ENCODE measurements at places on chromosomes 11 and 22.

DNA sequence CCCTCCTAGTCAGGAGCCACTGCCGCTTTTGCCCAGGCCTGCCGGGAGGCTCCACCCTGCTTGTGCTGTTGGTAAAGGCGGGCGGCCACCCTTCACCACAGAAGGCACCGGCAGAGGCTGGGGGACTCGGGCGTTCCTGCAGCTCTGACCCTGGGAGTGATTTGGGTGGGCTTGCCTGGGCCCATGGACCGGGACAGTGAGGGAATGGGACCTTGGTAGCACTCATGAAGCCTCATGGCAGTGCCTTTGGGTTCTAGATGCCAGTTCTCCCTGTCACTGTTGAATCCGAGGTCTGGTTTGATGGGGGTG, 4.4 kb downstream of the TPCN2 start:
- no peak overlapping the region for H3K27ac ChIP-seq
- H3K4me1 ChIP-seq, result no peaks in the 10 kb centered on the region
- no peak overlapping the region for H3K4me3 ChIP-seq
- H3K36me3 ChIP-seq, result peaks cover 7% of the 10 kb centered on the region

DNA sequence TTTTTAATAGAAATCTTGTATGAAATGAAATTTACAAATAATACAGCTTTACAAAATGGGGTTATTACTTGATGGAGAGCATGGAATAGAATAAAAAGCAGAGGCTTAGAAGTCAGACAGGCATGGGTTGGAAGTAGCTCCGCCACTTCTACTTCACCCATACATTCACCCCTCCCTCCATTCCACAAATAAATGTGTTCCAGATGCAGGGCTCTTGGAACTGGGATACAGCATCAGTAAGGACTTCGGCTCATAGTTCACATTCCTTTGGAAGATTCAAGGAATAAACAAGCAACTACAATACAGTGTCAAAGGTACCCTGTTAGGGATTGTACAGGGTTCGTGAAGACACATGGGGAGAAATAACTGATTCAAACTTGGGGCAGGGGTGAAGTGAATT, 156.8 kb downstream of the WNT11 start:
- H3K4me1 ChIP-seq, result no peaks in the 10 kb centered on the region
- no peaks in the 10 kb centered on the region for H3K36me3 ChIP-seq
- H3K27ac ChIP-seq, result no peak overlapping the region

DNA sequence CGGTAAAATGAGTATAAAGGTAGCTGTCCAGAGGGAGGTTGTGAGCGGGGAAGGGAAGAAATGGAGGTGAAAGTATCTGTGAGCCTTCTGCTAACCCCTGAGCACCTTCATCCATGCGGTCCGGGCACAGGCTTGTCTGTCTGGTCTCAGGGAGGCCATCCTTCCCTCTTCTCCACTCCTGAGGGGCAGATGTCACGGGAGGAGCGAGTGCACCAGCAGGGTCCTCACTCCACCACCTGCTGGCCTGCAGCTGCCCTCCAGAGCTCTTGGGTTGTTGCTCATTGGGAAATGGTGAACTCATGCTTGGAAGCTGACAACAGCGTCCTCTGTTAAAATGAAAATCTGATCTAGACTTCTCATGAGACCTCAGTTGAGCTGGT, 33.8 kb upstream of the WNT11 start:
- H3K27me3 ChIP-seq, result no peaks in the 10 kb centered on the region
- H3K36me3 ChIP-seq, result no peaks in the 10 kb centered on the region
- H3K27ac ChIP-seq, result no peak overlapping the region
- H3K4me1 ChIP-seq, result no peaks in the 10 kb centered on the region

DNA sequence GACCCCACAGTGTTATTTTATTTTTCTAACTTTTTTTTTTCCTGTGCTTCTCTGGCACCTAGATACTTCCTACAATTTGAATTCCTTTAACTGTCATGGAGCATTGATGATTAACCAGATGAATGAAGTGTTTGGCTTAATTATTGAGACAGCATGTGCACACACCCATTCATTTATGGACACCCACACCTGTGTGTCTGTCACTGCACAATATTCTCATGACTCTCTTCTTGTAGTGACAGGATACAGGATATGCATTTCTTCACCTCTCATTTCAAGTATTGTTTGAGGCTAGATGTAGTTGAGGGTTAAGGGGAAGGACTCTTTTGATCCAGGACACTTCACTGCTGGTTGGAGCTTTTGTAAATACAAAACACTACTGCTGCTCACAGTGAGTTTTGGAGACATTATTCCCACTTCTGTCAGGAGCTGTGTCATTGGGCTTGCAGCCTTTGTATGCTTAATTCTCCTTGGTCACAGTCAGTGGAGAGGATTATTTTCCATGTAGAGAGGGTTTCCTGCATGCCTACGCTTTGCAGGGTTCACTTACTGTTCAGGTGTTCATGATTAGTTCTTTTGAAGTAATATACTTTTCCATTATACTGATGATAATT, 33.5 kb downstream of the SPECC1L start:
- H3K4me1 ChIP-seq, result no peaks in the 10 kb centered on the region
- no peak overlapping the region for H3K4me3 ChIP-seq
- H3K36me3 ChIP-seq, result peaks cover 2% of the 10 kb centered on the region
- no peak for DNase-seq
- no peak overlapping the region for H3K27ac ChIP-seq
- no peaks in the 10 kb centered on the region for H3K27me3 ChIP-seq

- no peak for DNase-seq
- H3K27ac ChIP-seq, result no peak overlapping the region
- H3K4me3 ChIP-seq, result no peak overlapping the region
- H3K36me3 ChIP-seq, result no peaks in the 10 kb centered on the region
- H3K27me3 ChIP-seq, result no peaks in the 10 kb centered on the region
Measured at GRCh38 chr11:92297567-92298553, 73.2 kb downstream of the FAT3 start.

- no peak overlapping the region for H3K4me3 ChIP-seq
- no peak overlapping the region for H3K27ac ChIP-seq
- no peaks in the 10 kb centered on the region for H3K27me3 ChIP-seq
- no peak for DNase-seq
Measured at GRCh38 chr11:40062616-40063015, 1396.8 kb downstream of the LRRC4C start.

DNA sequence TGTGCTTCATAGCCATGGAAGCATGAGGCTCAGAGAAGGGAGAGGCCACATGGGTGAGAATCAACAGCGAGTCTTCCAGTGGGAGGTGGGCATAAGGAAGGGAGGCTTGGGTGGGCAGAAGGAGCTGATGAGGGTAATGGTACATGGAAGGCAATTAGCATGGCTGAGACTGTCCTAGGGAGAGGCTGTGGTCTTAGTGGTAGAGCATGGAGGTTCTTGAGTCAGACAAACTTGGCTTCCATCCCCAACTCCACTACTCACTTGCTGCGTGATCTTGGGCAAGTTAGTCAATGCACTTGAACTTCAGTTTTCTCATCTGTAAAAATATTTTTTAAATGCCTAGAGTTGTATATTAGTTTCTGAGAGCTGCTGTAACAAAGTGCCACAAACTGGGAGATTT, 227.2 kb upstream of the E2F8 start:
- H3K4me1 ChIP-seq, result no peaks in the 10 kb centered on the region
- no peak overlapping the region for H3K4me3 ChIP-seq
- no peak for DNase-seq
- H3K27me3 ChIP-seq, result no peaks in the 10 kb centered on the region
- H3K36me3 ChIP-seq, result no peaks in the 10 kb centered on the region

GRCh38 chr11:112538534-112539280, 278.0 kb upstream of the PLET1 start:
- H3K27me3 ChIP-seq, result no peaks in the 10 kb centered on the region
- H3K27ac ChIP-seq, result no peak overlapping the region
- H3K36me3 ChIP-seq, result no peaks in the 10 kb centered on the region

GRCh38 chr11:128302425-128303186, 284.8 kb downstream of the ETS1 start:
- no peak for DNase-seq
- no peak overlapping the region for H3K4me3 ChIP-seq
- H3K27me3 ChIP-seq, result no peaks in the 10 kb centered on the region
- H3K4me1 ChIP-seq, result no peaks in the 10 kb centered on the region
- H3K27ac ChIP-seq, result no peak overlapping the region

- H3K36me3 ChIP-seq, result no peaks in the 10 kb centered on the region
- H3K4me3 ChIP-seq, result no peak overlapping the region
- no peaks in the 10 kb centered on the region for H3K27me3 ChIP-seq
- DNase-seq, result no peak
- H3K27ac ChIP-seq, result no peak overlapping the region
- no peaks in the 10 kb centered on the region for H3K4me1 ChIP-seq
Measured at GRCh38 chr11:122864386-122865115, 18.0 kb upstream of the JHY start.

DNA sequence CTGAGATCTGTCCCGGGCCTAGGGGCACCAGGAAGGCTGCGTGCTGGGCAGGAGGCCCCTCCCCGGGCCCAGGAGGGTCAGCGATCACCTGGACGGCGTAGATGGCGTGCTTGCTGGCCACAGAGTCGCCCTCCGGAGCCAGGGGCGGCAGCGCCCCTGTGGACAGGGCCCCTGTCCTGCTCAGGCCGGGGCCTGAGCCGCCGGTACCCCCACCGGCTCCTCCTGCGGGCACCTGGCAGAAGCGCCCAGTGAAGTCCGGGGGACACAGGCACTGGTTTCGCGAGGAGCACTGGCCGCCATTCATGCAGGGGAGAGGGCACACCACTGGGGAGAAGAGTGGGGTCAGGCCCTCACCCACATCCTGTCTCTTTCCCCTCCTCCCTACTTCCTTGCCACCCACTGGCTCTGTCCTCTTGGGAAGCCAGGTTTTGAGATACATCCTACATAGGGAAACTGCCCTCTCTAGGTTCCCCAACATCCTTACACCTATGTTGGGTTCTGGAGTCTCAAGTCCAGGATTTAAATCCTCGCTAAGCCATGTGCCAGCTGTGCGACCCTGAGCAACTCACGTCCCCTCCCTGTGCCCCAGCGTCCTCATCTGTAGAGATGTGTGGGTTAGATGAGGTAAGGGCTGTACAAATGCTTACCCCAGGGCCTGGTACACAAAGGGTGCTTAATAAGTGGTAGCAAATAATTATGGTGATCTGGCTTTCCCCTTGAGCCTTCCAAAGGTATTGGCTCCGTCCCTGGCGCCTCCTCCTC, 3.9 kb downstream of the LTBP3 start:
- no peak overlapping the region for H3K4me3 ChIP-seq
- DNase-seq, result no peak
- no peaks in the 10 kb centered on the region for H3K36me3 ChIP-seq
- H3K27ac ChIP-seq, result no peak overlapping the region
- H3K27me3 ChIP-seq, result no peaks in the 10 kb centered on the region

- no peak for DNase-seq
- H3K36me3 ChIP-seq, result no peaks in the 10 kb centered on the region
- H3K27me3 ChIP-seq, result no peaks in the 10 kb centered on the region
- no peak overlapping the region for H3K27ac ChIP-seq
- H3K4me3 ChIP-seq, result no peak overlapping the region
Measured at GRCh38 chr11:59097113-59097708, 9.8 kb upstream of the FAM111B start.

GRCh38 chr11:44657836-44658505, 68.8 kb upstream of the TSPAN18 start:
- no peaks in the 10 kb centered on the region for H3K27me3 ChIP-seq
- no peak overlapping the region for H3K27ac ChIP-seq
- DNase-seq, result no peak
- H3K36me3 ChIP-seq, result no peaks in the 10 kb centered on the region
- H3K4me3 ChIP-seq, result no peak overlapping the region

DNA sequence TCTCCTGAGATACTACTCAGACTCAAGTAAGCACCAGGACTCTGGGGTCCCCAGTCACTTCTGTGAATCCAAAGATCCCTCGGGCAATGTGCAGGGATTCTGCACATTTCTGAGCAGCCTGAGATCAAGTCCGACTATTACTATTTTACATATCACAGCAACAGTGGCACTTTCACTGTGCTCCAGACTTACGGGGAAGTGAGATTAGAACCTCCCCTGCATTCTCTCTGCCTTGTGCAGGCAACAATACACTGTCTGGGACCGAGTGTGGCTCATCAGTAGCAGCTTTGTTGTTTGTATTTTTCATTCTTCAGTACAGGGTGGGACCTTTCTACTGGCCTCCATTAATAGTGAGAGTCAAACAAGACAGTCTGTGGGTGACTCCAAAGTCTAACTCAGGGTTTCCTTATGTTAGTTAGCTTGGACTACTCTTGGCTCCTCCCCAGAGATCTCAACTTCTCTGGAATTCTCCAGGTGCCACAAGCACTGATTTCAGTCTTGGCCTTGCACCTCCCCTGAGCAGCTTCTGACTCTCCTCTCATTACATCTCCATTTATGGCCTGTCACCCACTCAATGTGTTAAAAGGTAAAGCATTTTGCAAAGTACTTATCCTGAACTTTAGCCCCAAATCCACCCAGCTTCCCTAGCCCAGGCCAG, 76.2 kb upstream of the TOP3B start:
- no peaks in the 10 kb centered on the region for H3K36me3 ChIP-seq
- H3K27me3 ChIP-seq, result no peaks in the 10 kb centered on the region
- H3K4me1 ChIP-seq, result no peaks in the 10 kb centered on the region
- DNase-seq, result no peak
- no peak overlapping the region for H3K4me3 ChIP-seq

- DNase-seq, result no peak
- H3K4me1 ChIP-seq, result no peaks in the 10 kb centered on the region
- no peaks in the 10 kb centered on the region for H3K36me3 ChIP-seq
- H3K27me3 ChIP-seq, result no peaks in the 10 kb centered on the region
- no peak overlapping the region for H3K4me3 ChIP-seq
Measured at GRCh38 chr22:30857791-30858190, 110.8 kb downstream of the MORC2 start.

- peak overlapping the region; percentile 79 for H3K27ac ChIP-seq
- no peaks in the 10 kb centered on the region for H3K27me3 ChIP-seq
- H3K36me3 ChIP-seq, result no peaks in the 10 kb centered on the region
- H3K4me1 ChIP-seq, result peaks cover 10% of the 10 kb centered on the region
- DNase-seq, result no peak
Measured at GRCh38 chr11:9263840-9264315, 1.3 kb downstream of the DENND5A start.

DNA sequence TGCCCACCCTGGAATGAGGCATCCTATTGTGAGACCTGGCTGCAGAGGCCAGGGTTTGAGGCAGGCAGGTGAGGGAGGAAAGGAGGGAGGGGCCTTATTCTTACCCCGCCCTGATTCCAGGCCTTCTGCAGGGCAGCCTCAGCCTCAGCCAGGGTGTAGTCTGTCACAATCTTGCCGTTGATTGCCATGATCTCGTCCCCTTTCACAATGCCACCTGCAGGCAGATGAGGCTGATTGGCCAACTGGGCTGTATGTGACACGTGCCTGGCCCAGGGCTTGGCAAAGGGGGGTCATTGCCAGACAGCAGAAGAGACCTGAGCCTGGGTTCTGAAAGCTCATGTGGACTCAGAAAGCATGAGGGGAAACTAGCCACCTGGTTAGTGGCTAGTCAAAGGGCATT, 21.4 kb upstream of the ABCC8 start:
- no peaks in the 10 kb centered on the region for H3K4me1 ChIP-seq
- H3K27ac ChIP-seq, result no peak overlapping the region
- H3K27me3 ChIP-seq, result no peaks in the 10 kb centered on the region
- H3K36me3 ChIP-seq, result no peaks in the 10 kb centered on the region
- no peak for DNase-seq
- no peak overlapping the region for H3K4me3 ChIP-seq

- no peak overlapping the region for H3K27ac ChIP-seq
- no peak for DNase-seq
- H3K4me3 ChIP-seq, result no peak overlapping the region
- H3K4me1 ChIP-seq, result no peaks in the 10 kb centered on the region
- no peaks in the 10 kb centered on the region for H3K36me3 ChIP-seq
Measured at GRCh38 chr22:42384506-42384905, 47.7 kb downstream of the NFAM1 start.

Measured in kidney (tissue), 22 donors.